ENCODE measurements at places on chromosomes 1 and 21. TPM values are rescaled to one million over a fixed set of nuclear protein-coding genes. Genes with fewer than 3 reads are reported as not detected.

FAM131C gene
- total RNA-seq = not detected

ARHGEF10L gene
- 0.85 TPM for total RNA-seq

TMEM200B gene
- 0.28 TPM for total RNA-seq

OMA1 gene
- total RNA-seq = 21.3 TPM

NBPF10 gene
- 0.28 TPM for total RNA-seq
